ENCODE measurements at places on chromosomes 2 and 18.

GRCh38 chr2:28674062-28674712, 77.4 kb upstream of the PPP1CB start:
- no peak for DNase-seq

DNA sequence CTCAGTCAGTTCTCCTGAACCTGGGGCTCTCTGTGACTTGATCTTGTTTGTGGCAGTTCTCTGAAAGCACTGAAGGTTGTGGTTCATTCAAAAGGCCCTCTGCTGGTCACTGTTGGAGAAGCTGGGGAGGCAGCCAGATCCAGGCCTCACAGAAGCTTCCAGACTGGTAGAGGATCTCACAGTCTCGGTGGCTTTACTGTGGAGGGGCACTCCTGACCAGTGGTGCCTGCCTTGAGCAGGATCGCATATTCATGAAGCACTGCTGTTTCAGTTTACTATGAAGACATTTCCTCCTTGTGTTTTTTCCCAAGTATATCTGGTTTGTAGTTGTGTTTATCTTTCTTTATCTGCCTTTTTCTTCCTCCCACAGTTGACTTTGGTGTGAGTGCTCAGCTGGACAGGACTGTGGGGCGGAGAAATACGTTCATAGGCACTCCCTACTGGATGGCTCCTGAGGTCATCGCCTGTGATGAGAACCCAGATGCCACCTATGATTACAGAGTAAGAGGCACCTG, 133.9 kb downstream of the MAP4K4 start:
- no peak for DNase-seq

- DNase-seq: no peak
Measured at GRCh38 chr2:44087714-44088092, 81.0 kb upstream of the PPM1B start.

GRCh38 chr18:8422391-8422790, 186.8 kb upstream of the RAB12 start:
- DNase-seq: no peak

DNA sequence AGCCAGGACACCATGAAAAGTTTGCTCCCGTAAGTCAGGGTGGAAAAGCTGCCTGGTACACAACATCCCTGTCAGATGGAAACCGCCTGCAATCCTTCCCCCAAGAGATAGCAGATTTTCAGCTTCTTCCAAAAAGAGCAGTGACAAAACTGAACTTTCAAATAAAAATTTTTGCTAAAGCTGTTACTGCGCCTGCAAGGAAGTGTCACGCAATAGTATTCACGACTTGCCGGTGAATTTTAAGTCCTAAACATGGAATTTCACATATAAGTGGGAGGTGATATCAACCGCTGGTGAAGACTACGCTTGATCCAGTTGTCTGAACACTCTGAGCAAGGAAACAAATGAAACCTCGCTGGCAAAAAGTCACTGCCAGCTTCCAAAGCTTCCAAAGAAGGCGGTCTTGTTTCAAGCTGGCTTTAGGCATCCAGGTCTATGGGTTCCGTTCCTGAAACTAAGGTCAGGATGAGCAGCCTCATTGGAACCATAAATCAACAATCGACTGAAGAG, 2.8 kb downstream of the COL6A3 start:
- DNase-seq: no peak
